GM19239 (cell line): ENCODE measurements at places on chromosomes 13 and 19.

DNA sequence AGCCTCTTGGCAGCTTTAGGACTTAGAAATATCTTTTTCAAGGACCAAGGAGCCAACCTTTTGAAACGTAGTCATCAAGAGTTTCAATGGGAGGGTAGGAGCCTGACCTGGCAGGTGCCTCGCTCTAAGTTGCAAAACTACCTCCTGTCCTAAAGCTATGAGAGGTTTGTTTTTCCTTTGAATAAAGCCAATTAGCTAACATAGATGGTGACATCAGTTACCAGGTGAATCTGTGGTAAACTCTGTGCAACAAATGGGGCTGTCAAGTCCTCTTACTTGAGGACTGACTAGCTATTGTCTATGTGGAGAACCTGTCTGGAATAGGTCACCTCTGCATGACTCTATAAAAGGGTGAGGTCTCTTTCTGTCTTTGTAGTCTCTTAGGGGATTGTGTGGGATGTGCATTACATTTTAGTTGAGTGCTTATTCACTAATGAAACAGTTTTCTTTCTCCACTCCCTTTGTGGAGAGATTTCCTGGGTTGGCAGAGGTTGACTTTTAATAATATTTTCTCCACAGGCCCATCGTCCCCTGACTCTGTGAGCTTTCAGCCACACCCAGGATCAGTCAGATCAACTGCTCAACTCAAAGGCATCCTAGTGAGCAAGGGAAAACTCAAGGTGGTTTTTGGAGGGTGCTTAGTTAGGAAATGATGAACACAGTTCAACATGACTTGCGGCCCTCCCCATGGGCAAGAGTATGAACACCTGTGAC, 9.9 kb downstream of the ARL11 start:
- no peak for DNase-seq

- DNase-seq, result no peak
Measured at GRCh38 chr19:8126511-8126910, 22.9 kb downstream of the FBN3 start.

- no peak for DNase-seq
Measured at GRCh38 chr19:4393947-4394590, 6.3 kb downstream of the SH3GL1 start.

DNA sequence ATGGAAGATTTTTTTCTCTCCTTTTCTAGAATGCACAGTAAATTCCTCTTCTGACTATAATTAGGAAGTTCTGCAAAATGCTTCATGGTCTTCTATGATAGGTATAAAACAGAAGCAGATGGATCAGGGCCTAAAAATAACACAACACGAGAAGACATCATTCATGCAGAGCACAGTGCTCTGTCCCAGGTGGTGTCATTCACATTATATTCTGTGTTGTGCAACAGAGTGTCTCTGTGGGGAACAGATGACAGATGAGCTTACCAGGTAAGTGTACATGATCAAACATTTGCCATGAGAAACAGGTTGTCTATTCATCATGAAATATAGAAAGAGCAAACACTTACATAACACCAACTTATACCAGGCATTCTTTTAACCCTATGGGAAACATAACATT, 288.3 kb downstream of the KCTD12 start:
- no peak for DNase-seq

DNA sequence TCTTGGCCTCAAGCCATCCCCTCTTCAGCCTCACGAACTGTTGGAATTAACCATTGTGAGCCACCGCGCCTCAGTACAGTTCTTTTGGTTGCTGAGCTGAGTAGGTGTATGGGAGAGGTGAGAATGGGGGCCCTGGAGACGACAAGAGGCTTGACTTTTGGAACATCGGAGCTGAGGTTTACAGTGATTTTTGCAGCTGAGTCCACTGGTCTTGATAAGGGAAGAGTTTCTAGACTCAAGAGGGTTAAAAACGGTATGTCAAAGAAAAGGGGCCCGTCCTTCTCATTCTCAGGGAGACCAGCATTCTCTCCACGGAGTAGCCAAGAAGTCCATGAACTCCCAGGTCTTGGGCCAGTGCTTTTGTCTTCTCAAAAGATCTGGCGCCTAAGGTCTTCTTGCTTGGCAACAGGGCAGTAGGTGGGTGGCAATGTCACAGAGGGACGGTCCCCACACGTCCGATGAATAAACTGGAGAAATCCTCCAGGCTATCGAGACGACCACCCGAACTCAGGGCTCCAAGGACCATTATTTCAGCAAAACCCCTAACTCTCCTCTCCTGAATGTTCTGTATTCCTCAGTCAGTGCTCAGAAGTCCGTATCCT, 6.4 kb upstream of the QTRT1 start:
- DNase-seq, result no peak

GRCh38 chr19:45884682-45885555, 1.0 kb downstream of the IRF2BP1 start:
- no peak for DNase-seq

DNA sequence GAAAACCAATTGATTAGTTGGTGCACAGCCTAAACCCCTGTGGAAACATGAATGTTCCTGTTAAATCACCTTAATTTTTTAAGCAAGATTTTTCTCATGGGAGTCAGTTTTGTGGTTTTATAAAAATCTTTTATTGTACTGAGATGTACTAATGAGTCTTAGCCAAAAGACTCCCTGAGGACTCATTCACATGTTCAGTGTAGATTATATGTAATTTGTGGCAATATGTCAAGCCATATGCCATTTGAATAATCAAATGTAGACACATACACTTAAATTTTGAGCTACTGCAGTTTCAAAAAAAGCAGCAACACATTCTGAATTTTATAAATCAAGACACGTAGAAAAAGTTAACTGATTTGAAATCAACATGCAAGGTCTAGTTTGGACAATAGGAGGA, 395.2 kb downstream of the MYO16 start:
- no peak for DNase-seq

DNA sequence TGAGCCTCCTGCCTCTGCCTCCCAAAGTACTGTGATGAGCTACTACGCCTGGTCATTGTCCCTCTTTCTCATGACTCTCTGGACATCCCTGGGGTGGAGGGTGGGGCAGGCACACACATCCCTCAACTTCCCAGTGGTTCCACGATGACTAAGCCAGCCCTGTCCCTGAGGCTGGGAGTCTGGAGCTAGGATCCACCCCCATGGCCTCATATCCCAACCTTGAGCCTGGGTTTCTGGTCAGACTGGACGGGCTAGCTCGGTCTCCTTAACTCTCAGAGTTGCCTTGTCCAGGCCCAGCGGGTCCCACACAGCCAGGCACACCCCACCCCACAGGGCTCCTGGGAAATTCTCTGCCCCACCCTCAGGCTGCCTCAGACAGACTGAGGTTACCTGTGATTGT, 19.6 kb downstream of the IER2 start:
- DNase-seq, result no peak

- DNase-seq, result no peak
Measured at GRCh38 chr13:114166381-114167131, 12.5 kb upstream of the CFAP97D2 start.

DNA sequence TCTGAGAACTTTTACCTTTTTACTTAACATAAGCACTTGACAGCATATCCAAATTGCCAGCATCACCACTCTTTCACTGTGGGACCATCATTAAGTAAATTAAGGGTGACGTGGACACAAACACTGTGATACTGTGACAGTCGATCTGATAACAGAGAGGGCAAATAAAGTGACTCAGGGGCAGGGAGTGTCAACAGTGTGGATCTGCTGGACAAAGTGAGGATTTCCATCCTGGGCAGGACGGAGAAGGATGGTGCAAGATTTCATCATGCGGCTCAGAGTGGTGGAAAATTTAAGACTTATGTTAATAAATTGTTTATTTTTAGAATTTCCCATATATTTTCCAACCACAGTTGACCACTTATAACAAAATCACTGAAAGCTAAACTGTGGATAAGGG, 60.0 kb upstream of the WDFY2 start:
- DNase-seq, result no peak

GRCh38 chr19:18233224-18233825, 7.1 kb upstream of the PDE4C start:
- DNase-seq, result peak; percentile 58

DNA sequence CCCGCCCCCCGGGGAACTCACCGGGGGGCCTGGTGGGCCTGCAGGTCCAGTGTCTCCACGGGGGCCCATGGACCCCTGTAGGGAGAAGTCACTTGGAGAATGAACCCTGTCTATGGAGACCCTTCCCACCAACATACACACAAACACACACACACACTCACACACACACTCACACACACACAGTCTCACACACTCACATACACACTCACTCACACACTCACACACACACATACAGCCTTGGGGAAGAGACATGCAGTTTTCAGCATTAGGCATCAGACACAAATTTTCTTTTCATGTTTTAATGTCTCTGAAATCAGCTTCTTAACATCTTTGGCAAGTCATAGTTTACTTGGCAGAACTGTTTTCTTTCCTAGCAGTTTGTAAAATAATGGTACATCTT, 31.0 kb upstream of the OLFM2 start:
- DNase-seq, result no peak

GRCh38 chr19:33442706-33443105, 69.2 kb downstream of the CEBPG start:
- DNase-seq, result no peak
